ENCODE measurements at places on chromosomes 13 and 19.

DNA sequence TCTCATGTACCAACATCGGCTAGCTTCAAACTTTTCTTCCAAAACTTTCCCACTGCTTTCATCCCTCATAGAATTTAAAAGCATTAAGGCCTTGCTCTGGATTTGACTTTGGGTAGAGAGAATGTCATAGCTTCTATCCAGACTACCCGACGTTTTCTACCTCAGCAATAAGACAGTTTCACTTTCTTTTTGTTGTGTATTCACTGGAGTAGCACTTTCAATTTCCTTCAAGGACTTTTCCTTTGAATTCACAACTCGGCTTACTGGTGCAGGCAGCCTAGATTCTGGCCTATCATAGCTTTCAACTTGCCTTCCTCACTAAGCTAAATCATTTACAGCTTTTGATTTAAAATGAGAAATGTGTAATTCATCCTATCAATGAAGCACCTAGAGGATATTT, 420.4 kb upstream of the GPC6 start:
- DNase-seq = no peak

GRCh38 chr19:18817574-18817973, 14.2 kb upstream of the UPF1 start:
- DNase-seq = no peak

DNA sequence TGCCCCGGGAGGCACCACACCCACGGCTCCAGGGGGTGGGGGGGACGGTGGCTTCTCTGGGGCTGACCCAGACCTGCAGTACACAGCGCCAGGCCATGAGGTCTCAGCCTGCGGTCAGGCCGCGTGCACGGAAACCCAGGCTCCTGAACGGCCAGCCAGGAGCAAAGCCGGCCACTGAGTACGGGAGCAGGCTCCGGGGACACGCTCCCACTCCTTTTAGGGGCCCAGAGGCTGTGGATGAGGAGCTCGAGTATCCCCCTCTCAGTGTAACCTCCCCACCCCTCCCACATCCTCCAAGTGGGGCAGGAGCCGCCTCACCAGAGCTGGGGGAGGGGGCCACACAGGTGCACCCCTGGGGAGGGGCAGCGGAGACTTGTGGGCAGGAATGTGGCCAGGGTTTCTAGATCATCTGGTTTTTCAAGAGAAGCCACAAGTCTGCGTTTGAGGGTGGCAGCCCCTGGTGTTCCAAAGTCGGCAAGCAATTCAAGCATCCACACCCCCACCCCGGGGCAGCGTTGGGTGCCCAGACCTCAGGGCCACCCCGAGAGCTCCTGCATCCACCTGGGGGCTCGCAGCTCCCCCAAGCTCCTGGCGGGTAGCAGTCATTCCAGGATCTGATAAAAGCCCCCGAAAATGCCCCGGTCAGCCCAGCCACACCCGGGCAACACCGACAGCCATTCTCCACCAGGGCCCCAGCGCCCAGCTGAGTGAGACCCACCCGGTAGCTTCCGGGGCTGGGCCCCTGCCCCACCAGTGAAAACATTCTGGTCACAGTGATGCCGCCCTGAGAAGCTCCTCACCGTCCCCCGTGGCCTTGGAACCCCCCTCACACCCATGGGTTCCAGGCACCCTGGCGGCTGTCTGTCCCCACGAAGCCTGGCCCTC, 6.1 kb downstream of the SBNO2 start:
- DNase-seq = no peak

- no peak for DNase-seq
These were observed 129.3 kb downstream of the PTPRS start for GRCh38 chr19:5211217-5211822.

DNA sequence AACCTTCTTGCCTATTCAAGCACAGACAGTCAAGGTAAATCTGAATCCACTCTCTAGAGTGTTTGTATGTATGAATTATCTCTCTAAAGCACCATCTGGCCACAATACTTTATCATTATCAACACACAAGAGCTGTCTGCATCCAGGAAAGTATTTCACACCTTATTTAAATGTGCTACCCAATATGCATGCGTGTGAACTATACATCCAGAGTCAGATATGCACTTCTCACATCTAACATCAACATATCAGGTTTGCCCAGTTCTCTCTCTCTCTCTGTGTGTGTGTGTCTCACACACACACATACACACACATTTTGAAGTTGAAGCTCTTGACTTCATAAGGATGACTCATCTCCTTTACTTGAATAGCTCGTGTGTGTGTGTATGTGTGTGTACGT, 697.5 kb upstream of the PCDH20 start:
- DNase-seq = no peak

DNA sequence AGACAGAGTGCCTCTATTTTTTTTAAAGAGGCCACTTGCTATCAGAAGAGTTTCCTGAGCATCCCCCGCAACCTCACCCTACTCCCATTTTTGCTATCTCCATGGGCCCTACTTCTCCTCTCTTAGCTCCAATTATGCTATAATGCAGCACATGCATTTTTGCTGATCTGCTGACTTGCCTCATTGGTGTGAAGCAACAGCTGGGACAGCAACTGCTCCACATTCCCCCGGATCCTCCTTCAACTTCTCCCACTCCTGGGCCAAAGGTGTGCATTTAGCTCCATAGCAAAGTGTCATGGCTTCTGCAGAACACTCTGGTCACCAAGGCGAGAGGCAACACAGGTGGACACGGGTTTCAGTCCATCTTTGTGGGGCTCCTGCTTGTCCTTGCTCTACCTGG, 56.7 kb upstream of the USP29 start:
- no peak for DNase-seq

DNA sequence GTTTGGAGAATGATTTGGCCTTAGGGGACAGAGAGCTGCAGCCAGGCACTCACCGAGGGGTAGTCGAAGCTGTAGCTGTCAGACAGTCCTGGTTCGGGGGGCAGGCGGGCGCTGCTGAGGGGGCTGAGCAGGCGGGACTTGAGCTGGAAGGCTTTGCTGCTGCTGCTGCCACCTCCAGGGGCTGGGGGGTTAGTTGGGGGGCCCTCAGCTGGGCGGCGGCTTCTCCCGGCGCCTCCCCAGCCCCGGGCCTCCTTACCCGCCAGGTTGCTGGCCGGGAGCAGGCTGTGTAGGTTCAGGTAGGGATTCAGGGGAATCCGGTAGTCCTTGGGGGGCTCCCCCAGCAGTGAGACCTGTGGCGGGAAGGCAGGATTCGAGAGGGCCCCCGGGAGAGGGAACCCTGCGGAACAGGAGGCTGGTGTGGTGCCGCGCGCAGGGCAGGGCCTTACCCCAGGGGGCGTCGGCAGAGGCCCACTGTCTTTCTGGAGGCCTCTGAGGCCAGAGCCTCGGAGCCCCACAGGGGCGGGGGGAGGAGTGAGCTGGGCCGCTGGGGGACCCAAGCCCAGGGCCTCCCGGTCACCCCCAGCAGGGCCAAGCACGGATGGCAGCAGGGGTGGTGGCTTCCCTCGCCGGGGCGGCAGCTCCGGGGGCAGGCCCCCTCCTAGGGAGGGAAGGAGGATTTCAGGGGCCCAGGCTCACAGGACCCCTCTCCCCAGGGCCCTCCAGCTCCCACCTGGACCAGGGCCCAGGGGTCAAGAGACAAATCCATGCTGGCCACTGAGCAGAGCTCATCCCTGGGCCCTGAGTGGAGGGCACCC, 5.0 kb upstream of the FDX2 start:
- no peak for DNase-seq

DNA sequence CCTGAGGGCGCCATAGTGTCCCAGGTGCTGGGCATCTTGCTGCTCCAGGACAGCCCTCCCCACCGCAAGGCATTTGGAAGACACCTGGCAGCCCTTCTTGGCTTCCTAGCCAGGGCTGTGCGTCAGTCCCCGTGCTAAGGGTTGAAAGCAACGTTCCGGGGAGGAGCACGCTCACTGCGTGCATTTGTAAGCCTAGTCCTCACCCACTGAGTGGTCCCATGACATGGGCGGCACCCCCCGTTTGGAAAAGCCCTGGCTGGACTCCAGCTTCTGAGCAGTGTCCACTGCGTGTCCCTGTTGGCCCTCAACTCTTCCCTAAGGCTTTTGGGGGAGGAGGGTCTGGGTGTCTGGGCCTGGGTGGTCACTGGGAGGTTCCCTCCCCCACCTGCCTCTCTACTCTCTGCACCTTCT, 76.3 kb upstream of the GPR183 start:
- DNase-seq = no peak

DNA sequence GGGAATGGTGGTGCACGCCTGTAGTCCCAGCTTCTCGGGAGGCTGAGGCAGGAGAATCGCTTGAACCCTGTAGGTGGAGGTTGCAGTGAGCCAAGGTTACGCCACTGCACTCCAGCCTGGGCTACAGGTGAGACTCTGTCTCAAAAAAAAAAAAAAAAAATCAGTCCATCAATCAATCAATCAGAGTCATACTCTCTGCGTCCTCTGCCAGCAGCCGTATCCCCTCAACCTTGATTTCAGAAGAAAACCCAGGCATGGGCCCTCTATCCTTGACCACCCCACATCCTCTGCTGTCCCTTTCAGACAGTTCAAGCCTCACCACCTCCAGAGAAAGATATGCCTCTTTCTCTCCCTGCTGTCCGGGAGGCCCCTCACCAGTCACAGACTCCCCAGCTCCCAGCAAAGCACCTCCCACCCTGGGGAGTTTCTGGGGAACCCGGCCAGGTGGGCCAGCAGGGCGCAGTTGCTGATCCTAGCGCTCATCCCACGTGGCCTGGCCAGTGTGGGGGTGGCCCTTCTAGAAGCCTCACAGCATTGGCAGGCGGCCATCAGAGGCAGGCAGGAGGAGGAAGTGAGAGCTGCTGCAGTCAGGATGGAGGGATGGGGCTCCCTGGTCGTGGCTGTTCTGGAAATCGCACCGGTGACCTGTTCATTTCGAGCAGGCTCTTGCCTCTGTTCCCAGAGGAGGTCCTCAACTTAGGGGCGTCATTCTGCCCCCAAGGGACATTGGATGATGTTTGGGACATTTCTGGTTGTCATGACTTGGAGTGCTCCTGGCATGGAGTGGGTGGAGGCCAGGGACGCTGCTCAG, 10.2 kb upstream of the JSRP1 start:
- DNase-seq = no peak

GRCh38 chr13:58476206-58476918, 844.8 kb downstream of the PCDH17 start:
- DNase-seq = no peak

DNA sequence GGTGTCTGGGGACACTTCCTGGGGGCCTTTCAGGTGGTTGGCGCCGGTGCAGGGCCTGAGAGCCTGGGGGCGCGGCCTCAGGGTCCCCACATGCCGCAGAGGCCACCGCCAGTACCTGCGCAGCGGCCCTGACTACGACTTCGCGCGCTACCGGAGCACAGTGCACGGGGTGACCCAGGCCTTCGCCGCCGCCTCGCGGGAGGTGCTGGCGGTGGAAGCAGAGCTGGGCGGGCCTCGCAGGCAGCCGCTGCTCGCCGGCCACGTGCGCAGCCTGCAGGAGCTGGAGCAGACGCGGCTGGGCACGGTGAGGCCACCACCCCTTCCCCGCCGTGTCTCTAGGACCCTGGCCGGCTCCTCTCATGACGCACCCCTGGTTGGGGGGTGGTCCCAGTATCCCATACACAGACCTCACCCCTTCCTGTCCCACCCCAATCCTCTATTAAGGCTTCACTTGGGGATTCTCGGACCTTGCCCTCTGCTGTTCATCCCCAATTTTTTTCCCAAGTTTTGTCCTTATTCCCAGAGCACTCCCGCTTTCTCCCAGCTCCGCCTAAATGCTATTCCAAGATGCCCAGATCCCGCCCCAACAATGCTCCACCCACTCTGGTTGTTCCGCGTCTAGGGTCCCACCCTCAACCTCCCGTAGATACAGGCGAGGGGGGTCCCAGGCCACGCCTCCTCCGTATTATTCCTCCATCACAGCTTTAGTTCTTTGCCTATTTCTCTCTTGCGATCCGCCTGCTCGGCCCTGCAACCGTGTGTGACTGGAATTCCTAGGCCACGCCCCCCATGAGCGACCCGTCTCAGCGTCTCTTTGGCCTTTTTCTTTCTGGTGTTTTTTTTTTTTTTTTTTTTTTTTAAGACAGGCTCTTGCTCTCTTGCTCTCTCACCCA, 1.0 kb downstream of the REX1BD start:
- no peak for DNase-seq

- DNase-seq = no peak
These were observed 41.0 kb upstream of the SPACA7 start for GRCh38 chr13:112335135-112335534.

DNA sequence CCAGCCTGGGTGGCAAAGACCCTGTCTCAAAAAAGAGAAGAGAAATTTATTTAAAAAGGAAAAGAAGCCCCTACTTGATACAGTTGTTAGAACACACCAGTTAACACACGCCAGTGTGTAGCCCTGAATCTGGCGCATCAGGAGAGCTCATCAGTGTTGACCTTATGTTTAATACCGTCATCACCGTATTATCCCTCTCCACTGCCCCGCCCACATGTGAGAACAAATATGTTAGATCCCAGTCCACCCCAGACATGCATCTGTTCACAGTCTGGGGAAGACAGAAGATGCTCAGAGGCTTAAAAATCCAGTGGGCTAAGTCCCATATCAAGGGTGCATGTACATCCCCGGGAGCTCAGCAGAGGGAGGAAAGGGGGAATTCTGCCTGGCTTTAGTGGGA, 155.2 kb downstream of the DPF1 start:
- no peak for DNase-seq

DNA sequence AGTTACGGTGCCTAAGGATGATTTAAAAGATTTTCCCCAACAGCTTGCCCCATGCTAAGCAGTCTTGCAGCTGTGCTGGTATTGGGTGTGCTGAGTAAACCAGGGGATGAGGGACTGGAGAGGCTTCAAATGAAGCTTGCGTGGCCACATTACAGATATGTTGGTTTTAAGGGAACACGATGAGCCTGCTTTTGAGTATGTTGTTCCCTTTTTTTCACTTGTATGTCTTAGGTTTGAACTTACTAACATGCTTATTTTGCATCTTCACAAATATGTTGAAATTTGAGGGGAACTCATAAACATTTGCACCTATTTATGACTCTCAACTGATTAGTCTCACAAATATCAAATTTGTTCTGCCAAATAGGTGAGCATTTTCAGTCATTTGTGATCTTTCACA, 2.0 kb upstream of the IL17D start:
- DNase-seq = no peak

GRCh38 chr13:101673360-101674105, 221.1 kb downstream of the ITGBL1 start:
- no peak for DNase-seq

GRCh38 chr13:28474491-28475134, 20.3 kb downstream of the FLT1 start:
- DNase-seq = no peak

DNA sequence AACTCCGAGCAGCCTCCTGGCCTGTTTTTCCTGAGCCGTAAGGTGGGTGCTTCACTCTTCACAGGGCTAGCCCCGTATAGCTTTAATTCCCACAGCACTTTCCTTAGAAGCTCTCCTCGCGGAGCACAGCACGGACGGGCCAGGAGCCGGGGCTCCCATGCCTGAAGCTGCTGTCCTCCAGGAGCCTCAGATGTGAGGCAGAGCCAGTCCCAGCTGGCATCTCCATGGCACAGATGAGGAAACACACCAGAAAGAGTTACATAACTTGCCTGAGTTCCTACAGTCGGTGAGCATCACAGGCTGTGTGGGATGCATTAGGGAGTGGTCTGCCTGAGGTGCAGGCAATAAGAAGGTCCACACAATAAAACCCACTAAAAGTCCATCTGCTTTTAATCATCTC, 118.5 kb downstream of the ATP8A2 start:
- no peak for DNase-seq

GRCh38 chr13:93715866-93716265, 489.3 kb downstream of the GPC6 start:
- no peak for DNase-seq

Data from SIG-M5 (cell line).